ENCODE measurements at places on chromosomes 4 and X.

DNA sequence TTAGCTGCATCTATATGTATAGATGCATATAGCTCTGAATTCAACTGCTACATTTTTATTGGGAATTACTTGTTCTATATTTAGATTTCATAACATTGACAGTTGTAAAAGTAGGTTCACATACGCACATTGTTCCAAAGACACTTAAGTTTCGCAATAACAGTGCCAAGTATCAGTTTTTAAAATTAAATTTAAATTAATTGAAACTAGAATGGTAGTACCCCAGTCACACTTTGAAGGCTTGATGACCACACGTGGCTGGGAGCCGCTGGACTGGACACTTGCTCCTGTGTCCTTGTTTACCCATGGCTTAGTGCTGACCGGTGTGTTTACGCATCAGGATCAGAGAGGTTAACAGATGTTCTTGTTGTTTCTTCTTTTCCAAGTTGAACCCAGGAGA lies 140.7 kb upstream of the PSAPL1 start:
- no peak for DNase-seq

DNA sequence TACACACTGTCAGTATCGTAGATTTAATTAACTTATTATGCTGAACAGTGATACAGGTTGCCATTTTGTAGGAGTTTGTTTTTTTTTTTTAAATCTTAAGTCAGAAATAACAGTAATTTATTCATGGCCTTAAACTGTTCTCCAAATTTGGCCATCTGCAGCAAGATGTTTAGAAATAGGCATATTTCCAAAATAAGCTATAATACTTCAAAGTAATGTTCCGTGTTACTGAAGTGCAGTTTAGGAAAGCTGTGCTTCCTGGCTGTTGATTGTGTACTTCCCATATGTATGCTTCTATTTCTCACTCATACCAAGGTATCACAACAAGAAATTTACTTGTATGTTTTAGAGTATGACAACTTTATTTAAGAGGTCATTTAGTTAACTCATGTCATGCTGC lies 28.9 kb downstream of the CPEB2 start:
- no peak for DNase-seq

DNA sequence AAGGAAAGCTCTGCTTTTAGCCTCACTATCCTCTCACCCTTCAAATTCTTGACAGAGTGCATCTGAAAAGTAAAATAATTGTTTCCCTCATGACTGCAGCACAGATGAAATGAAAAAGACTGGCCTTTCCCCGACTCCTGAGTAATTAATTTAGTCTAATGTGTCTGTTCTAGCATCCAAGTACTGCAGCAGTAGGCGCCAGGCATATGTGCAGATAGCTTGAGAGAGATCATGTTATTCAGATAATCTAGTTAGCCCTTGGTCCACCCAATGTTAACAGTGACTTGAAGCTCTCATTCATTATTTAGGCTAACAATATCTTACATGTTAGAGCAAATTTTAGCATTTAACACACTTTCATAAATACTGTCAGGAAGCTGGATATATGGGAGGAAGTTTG lies 54.0 kb downstream of the MAP9 start:
- no peak for DNase-seq

- DNase-seq, result no peak
Observed at GRCh38 chr4:42302348-42302747, 94.9 kb upstream of the SHISA3 start.

- no peak for DNase-seq
Observed at GRCh38 chr4:78081541-78081940, 24.4 kb downstream of the FRAS1 start.

DNA sequence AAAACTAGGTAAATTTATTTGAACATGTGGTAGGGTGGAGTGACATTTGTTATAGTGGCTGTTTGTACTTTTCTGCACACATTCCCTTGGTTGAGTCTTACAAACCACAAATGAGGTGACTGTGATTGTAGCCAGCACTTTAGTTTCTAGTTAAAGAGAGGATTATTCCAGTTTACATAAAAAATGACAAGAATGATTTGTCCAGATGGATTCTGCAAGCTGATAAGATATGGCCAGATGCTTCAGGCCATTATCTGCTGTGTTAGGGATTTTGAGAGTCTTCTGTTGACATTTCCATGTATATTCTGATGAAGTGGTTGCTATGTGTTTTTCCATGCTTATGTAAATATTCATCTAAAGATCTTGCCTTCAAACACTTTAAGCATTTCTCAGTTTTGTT lies 31.0 kb upstream of the PDE5A start:
- DNase-seq, result no peak

- DNase-seq, result no peak
Observed at GRCh38 chr4:106496061-106496460, 127.5 kb upstream of the GIMD1 start.

DNA sequence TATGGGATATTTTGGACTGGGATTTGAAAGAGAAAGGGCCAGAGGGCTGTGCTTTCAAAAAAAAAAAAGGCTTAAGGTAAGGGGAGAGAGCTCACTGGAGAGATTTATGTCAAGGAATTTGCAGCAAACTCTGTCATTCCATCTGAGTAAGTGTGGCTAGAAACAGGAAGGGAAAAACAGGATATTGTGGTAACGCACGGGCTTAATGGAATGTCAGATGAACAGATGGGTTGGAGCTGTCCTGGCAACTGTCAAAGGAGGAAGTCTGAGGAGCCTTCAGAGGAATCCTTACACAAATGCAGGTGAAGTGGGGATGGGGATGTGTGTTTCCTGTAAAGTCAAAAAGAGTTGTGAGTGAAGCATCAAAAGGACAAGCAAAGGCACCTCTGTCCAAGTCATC lies 15.1 kb upstream of the NKX3-2 start:
- DNase-seq, result no peak

DNA sequence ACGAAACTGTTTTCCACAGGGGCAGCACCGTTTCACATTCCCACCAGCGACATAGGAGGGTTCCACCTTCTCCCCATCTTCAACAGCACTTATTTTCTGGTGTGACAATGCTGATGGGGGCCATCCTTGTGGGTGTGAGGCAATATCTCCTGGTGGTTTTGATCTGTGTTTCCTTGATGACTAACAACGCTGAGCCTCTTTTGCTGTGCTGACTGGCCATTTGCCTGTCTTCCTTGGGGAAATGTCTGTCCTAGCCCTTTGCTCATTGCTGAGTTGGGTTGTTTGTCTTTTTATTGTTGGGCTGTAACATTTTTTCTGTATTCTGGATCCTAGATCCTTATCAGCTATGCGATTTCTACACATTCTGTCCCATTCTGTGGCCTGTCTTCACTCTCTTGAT lies 33.7 kb downstream of the ATP2B3 start:
- no peak for DNase-seq
